ENCODE measurements at places on chromosomes 6 and 20.

GRCh38 chr6:41073968-41074691 lies 1.4 kb downstream of the NFYA start:
- no peak for DNase-seq

DNA sequence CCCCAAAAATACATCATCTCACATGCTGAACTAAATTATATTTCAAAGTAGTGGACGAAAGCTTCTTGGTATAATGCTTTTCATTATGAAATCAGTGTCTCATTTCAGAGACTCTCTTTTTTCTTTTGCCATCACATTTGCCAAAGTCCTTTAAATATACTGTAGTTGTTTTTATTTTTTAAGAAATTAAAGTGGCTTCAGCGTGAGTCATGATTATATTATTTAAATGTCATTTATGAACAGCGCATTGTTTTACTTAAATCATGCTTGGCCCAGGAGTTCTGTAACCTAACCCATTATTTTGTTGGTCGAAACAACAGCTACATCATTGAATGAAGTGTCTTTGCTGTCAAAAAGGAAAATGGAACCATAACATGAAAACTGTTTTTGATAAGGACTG lies 100.9 kb downstream of the CD109 start:
- no peak for DNase-seq

GRCh38 chr6:24576447-24576846 lies 69.5 kb downstream of the KIAA0319 start:
- DNase-seq = no peak

GRCh38 chr20:44973053-44973452 lies 6.7 kb downstream of the STK4 start:
- no peak for DNase-seq

GRCh38 chr20:53527196-53527595 lies 66.4 kb downstream of the ZNF217 start:
- no peak for DNase-seq

GRCh38 chr6:115914098-115914497 lies 146.6 kb downstream of the FRK start:
- DNase-seq = no peak

Data from CD4-positive, alpha-beta T cell treated with Interferon alpha-2 for 1 hour (primary cell).